ENCODE measurements at places on chromosomes 12 and 14.

DNA sequence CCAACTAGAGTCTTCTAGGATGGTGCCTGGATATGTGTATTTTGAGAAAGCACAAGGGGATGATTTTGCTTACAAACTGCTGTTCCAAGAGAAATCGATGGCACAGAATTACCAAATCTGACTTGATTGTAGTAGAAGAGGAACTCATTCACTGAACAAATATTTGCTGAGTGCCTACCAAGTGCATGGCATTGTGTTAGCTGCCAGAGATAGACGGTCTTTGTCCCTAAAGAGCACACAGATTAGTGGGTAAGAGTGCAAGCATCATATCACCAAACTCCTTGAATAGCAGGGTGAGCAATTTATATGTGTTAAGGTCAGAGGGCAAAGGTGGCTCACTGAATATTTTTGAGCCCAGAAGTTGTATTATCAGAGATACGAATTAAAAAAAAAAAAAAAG, 3.5 kb upstream of the FOXN3 start:
- no peak for DNase-seq

- DNase-seq, result no peak
Observed at GRCh38 chr12:131054345-131055092, 100.8 kb downstream of the ADGRD1 start.

DNA sequence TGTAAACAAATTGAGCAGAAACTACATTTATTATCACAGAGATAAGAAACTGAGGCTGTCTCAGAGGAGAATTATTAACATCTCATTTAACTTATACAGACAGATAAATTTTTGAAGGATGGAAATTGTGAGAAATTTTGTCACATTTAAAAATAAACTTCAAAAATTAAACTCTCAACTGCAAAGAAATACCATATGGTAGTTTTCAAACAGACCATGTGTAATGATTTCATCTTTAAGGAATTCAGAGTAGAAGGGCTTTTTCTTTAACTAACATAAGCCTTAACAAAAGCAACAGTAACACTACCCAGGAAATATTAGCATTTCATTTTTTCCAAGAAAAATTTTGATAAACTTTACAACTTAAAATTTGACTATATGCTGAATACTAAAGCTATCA, 26.6 kb downstream of the NUP37 start:
- DNase-seq, result no peak

DNA sequence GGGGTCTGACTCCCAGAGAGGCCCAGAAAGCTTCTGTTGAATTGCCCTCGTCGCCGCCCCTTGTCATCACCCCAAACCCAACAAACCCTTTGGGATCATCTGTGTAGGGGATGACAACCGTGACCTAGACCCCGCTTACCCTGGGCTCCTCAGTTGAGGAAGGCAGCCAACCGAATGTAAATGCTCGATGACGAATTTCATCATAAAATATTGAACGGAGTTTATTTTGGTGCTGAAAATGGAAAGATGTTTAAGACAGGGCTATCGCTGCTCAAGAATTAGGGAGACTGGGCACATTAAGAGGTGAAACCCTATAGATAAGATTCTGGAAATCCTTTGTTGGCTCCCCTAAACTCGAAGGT, 512 bp downstream of the ACTR10 start:
- DNase-seq, result peak; percentile 0

GRCh38 chr12:15752785-15753184, 36.4 kb downstream of the EPS8 start:
- no peak for DNase-seq

GRCh38 chr14:52072266-52072780, 3.5 kb upstream of the NID2 start:
- no peak for DNase-seq

DNA sequence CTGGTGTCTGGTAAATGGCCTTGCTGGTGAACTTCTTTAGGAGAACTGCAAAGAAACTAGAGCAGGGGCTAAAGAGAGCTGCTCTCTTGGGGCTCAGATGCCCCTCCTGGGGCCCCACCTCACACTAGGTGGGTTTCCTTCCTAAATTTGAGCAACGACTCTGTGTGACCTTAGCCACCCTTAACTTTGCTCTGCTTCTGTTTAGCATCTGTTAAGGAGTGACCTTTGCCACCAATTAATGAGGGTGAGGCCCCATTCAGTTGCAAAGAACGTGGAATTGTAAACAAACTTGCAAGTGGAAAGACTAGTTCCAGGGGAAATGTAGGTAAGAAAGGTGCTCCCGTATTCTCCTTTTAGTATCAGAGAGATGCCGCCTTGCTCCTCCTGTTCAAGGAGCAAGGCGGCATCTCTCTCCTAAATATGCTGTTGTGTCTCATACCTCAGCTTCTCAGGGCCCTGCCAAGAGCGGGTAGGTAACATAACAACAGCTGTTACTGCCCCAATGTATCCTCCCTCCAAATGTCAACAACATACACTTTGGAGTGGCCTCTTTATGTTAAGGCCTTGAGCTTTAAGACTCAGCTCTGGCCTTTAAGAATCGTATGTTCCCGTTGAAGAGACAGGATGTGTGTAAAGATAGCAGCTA, 77.6 kb upstream of the FUT8 start:
- DNase-seq, result no peak

All from MCF 10A (cell line).